HFFc6 (cell line): ENCODE measurements at places on chromosomes 7 and 10. TPM values are rescaled to one million over a fixed set of nuclear protein-coding genes. Genes with fewer than 3 reads are reported as not detected.

Gene HOXA2
- 0.16 TPM in 1 of 3 replicates, not detected in the others for total RNA-seq

Gene SEMA3E
- not detected in 2 replicates for total RNA-seq

Gene INHBA
- 19.7 and 34.5 TPM in 2 replicates for total RNA-seq

Gene SFRP5
- total RNA-seq: not detected in 2 replicates

Gene SLC39A12
- not detected in 3 replicates for total RNA-seq

Gene MMD2
- not detected in 2 replicates for total RNA-seq
